ENCODE measurements at places on chromosomes 1 and 21.

DNA sequence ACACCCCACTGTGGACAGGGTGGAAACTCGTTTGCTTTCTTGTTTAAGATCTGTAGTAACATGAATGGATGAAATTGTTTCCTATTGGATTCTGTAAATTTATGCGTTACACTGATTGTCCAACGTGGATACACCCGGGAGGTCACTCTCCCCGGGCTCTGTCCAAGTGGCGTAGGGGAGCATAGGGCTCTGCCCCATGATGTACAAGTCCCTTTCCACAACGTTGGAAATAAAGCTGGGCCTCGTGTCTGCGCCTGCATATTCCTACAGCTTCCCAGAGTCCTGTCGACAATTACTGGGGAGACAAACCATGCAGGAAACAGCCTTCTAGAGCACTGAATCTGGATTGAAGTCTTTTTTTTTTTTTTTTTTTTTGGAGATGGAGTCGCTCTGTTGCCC lies 1.4 kb downstream of the RCC1 start:
- no peak for DNase-seq

DNA sequence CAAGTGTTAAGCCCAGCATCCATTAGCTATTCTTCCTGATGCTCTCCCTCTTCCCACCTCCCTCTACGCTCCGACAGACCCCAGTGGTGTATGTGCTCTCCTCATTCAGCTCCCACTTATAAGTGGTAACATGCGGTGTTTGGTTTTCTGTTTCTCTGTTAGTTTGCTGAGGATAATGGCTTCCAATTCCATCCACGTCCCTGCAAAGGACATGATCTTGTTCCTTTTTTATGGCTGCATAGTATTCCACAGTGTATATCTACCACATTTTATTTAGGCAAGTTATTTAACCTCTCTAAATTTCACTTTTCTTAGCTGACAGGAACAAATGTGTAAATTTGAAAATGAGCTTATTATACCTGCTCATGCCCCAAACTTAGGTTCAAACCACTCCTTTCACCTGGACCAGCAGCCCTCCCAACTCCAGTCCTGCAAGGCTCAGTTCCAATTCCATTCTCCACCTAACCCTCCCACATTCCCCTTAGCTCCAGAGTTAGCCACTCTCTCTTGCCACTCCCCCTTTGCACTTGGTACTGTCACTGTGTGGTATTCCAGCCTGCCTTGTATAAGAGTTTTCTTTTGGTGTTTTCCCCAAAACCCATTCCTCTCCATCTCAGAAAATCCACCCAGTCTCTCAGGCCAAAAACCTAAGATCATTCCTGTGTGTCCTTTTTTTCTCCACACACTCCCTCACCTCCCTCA lies 1.7 kb upstream of the PEF1 start:
- no peak for DNase-seq

DNA sequence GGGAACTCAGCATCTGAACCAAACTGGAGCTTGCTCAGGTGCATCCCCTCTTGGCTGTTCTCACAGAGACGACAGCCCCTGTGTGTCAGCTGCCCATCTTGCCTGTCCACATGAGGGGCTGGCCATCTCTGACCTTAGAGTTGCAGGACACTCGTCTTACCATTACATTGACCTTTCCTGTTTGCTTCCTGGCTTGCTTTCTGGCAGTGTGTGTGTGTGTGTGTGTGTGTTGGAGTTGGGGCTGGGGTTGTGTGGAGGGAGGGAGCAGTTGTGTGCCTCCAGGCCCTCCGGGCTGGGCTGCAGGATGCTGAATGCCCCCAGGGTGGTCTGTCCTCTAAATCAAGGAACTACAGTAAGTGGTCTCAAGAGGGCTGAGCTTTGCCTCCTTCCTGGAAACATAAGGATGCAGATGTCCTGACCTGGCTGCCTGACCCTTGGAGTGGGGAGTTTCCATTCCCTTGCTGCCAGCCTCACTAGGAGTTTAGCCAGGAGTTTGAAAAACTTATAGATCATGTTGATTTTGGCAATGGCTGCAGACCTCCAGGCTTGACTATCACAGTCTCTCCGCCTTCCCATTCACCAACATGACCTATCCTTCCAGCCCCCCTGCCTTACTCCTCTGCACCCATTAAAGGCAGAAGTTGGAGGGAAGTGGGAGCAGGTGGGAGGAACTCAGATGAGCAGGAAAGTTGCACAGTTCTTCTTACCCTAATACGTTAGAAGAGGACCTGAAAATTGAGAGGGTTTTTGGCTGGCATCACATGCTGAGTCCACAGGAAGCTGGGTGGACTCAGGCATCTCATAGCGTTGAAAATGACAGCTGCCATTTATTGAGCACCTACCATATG lies 19.0 kb downstream of the RASSF5 start:
- DNase-seq: no peak

- DNase-seq: no peak
These were observed 27.4 kb downstream of the LGALS8 start for GRCh38 chr1:236550961-236551851.

- no peak for DNase-seq
These were observed at the start of gene SLAMF1 for GRCh38 chr1:160646711-160647328. SLAMF1 (minus strand) TSS chr1:160647044; CDS start chr1:160646945, 99 bp downstream.

GRCh38 chr1:194293851-194294405 lies 1107.5 kb upstream of the B3GALT2 start:
- no peak for DNase-seq

- no peak for DNase-seq
These were observed 1.3 kb upstream of the LIN28A start for GRCh38 chr1:26409191-26409807.

DNA sequence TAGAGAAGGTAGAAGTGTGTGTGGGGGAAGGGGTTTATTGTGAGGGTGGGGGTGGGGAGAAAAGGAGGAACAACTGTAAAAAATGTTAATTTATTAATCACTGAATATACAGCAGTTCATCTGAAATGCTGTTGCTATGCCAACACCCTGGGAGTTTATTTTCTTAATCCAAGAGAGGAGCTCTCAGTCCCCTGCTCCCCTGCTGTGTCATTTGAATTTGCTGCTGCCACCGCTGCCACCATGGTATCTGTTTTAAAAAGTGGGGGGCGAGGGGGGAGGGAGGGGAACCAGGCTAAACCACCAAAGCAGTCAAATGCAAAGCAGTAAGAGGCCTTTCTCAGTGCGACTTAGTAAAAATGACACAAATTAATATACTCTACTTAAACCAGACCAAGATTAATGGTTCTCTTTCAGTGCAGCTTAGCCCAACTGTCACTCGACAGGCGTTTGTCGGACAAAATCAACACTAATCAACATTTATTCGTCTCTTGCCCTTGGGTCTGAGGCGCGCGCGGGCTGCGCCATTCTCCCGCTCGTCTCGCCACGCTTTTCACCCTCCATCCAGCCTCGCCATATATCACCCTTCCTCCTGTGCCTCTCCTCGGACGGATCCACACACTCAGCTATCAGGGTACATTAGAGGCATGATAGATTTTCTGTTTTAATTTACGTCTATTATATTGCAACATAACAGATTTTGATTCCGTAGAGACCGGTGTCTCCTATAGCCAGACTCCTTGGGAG lies 76.2 kb downstream of the PBX1 start:
- no peak for DNase-seq
